ENCODE measurements at places on chromosomes 5 and 9.

DNA sequence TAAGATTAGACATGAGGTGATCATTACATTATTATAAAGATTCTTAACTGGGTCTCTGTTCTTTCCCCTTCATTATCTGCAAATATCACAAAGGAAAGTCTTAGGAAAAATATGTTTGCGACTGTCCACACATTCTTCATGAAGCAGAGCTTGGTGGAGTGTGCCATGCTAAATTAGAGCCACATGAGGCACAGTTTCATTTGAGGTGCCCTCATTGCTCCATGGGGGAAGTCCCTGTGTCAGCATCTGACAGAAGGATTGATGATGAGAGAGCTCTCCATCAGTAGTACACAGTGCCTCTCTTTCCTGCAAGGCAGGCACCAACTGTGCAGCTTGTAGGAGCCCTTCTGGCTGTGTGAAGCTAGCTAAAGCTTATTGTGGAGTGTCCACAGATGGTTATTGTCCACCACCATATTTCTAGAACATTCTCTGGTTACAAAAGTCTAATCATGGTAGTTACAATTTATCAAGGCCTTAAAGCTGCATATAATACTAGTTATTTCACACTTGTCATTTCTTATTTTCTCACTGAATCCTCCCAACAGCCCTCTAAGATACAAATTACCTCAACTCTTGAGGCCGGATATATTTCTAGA, 63.9 kb downstream of the C9orf152 start:
- peak; percentile 32 for DNase-seq

- DNase-seq: no peak
Observed at GRCh38 chr9:99594056-99594780, 227.5 kb upstream of the NR4A3 start.

GRCh38 chr5:83133797-83134196, 56.5 kb downstream of the XRCC4 start:
- DNase-seq: no peak

DNA sequence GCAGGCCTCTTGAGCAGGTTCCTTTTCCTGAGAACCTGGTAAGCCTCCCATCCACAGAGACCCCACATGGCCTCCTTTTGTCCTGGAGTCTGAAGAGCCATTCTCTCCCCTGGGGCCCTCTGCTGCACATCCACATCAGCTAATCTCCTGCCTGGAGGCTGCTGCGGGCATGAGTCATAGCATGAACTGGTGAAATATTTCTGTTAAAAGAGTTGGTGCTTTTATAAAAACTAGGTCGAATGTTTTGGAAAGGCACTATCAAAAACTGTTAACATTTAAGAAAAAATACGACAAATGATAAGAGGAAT, 399.4 kb downstream of the CTNND2 start:
- DNase-seq: no peak

GRCh38 chr5:157590478-157590877, 14.9 kb upstream of the ADAM19 start:
- DNase-seq: no peak

DNA sequence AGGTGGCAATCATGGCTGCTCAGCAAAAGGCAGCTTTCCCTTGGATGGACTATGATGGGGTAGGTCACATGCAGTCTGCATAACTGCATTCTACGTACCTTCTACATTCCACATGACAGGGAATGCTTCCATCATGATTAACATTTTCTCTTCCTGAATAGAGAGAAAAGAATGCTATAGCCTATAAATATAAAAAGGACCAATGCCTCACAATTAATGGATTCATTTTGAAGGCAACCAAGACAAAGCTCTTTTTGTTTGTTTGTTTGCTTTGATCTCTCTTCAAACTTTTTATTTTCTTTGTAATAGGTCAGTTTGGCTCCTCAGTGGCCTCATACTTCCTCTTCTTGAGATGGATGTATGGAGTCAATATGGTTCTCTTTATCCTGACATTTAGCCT, 201.3 kb downstream of the ALDH1A1 start:
- no peak for DNase-seq

GRCh38 chr5:135031813-135032694, 2.0 kb downstream of the PITX1 start:
- no peak for DNase-seq

DNA sequence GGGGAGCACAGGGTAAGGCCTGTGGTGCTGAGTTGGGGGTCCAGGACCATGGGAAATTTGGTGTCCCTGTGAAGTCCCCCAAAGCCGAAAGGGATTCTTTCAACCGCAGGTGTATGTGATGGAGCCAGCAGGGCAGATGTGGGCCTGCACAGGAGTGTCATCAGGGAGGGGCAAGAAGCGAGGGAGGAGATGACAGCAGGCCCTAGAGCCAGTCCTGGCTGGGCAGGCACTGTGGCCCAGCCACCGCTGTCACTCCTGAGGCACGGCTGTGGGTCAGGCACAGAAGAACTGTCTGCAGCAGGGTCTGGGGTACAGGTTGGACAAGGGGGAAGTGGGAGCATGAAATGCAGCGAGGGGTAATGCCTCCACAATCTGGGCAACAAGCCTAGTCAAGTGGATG, 4.8 kb downstream of the HK3 start:
- DNase-seq: no peak

- DNase-seq: no peak
Observed at GRCh38 chr9:84996029-84996428, 326.5 kb downstream of the NTRK2 start.

DNA sequence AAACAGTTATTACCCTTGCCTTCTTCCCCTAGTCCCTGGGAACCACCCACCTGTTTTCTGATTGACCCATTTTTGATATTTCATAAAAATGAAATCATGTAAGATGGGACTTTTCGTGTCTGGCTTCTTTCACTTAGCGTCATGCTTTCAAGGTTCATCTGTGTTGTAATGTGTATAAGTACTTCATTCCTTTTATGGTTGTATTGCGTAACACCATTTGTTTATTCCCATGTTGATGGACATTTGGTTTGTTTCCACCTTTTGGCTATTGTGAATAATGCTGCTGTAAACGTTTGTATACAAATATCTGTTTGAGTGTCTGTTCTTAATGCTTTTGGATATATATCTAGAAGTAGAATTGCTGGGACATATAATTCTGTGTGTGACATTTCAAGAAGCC, 650.1 kb upstream of the COX7C start:
- no peak for DNase-seq

DNA sequence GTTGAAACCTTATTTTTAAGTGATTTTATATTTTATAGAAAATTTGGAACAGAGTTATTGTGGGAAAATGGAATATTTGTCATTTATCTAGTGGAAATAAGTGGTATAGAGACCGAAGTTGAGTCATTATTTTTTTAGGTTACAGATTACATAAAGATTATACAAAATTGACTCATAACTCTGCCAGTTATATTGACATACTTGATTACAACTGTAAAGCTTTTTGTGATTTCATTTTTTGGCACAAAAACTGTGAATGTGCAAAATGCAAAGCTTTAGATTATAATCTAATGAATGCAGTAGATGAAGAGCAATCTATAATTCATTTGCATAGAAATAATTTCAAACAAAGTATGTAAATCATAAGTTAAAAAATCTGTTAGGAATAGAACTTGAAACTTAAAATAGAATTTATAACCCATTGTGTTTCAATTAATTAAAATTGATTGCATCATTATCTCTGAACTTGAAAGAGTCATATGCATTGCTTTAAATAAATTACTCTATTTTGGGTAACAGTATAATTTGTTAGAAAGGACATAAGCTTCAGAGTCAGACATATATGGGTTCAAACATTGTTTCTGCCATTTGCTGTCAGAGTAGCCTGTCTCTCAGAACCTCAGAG, 280.4 kb downstream of the FER start:
- no peak for DNase-seq

GRCh38 chr5:75062925-75063531, 10.7 kb upstream of the GCNT4 start:
- DNase-seq: no peak

Data from GM12892 (cell line).